Activated naive CD8-positive, alpha-beta T cell treated with anti-CD3 and anti-CD28 coated beads for 36 hours (primary cell): ENCODE measurements at places on chromosomes 6 and 20.

DNA sequence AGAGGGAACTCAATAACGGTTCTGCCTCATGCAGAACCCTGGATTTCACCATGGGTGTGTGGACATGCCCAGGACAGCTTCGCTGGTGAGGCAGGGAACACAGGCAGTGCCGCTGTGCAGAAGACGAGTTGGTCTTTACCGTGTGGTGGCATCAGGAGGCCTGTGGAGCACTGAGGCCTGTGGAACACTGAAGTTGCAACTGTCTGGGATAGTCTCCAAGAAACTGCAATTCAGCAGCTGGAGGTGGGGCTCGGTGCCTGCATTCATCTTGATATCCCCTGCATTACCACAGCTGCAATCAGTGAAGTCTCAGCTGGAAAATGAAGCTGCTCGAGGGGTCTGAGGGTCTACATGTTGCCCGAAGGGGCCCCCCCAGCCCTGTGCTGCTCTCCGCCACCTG lies 202.4 kb upstream of the CDH4 start:
- H3K4me1 ChIP-seq = no peaks in the 10 kb centered on the region
- H3K36me3 ChIP-seq = no peaks in the 10 kb centered on the region
- H3K27me3 ChIP-seq = no peaks in the 10 kb centered on the region
- H3K4me3 ChIP-seq = no peak overlapping the region

DNA sequence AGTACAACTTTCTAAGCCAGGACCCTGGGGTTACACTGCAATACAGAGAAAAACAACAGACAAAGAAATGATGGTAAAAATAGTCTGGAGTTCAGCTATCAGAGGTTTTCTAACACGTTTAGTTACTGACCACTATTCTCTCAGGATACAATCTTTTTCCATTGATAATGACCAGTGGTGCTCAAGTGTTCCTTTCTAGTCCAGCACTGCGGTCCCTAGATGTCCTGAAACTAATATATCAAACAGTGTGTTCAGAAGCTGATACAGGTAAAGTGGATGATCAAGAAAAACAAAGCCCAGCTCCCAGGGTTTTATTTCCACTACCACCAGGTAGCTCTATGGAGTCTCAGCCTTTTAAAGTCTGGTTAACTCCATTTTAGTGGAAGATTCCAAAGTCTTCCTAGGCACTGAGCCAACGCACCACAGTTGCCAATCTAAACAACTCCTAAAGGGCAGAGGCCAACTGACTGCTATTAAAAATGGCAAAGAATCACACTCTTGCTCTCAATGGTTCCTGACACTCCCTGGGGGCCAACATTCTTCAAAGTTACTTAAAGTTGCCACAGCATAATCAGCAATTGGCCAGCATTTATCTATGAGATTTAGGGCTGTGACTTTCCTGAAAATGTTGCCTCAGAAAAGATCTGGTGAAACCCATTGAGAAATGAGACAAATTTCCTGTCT lies 38.2 kb downstream of the DZANK1 start:
- DNase-seq = no peak
- no peaks in the 10 kb centered on the region for H3K36me3 ChIP-seq
- H3K27ac ChIP-seq = no peak overlapping the region
- H3K27me3 ChIP-seq = no peaks in the 10 kb centered on the region
- H3K4me1 ChIP-seq = no peaks in the 10 kb centered on the region
- no peak overlapping the region for H3K4me3 ChIP-seq

GRCh38 chr20:23334111-23334510 lies 16.5 kb upstream of the NXT1 start:
- no peak for DNase-seq
- H3K4me1 ChIP-seq = peaks cover 3% of the 10 kb centered on the region
- peaks cover 9% of the 10 kb centered on the region for H3K36me3 ChIP-seq
- no peak overlapping the region for H3K4me3 ChIP-seq
- H3K27me3 ChIP-seq = no peaks in the 10 kb centered on the region
- H3K27ac ChIP-seq = no peak overlapping the region

GRCh38 chr6:169162752-169163407 lies 90.8 kb downstream of the THBS2 start:
- H3K4me3 ChIP-seq = no peak overlapping the region
- DNase-seq = no peak
- H3K27me3 ChIP-seq = peaks cover 8% of the 10 kb centered on the region
- no peak overlapping the region for H3K27ac ChIP-seq
- peaks cover 3% of the 10 kb centered on the region for H3K4me1 ChIP-seq

- peaks cover 28% of the 10 kb centered on the region for H3K36me3 ChIP-seq
- peak; percentile 62 for DNase-seq
- H3K4me3 ChIP-seq = peak overlapping the region; percentile 46
- peaks cover 34% of the 10 kb centered on the region for H3K4me1 ChIP-seq
Observed at GRCh38 chr20:44911264-44911921, 1.5 kb downstream of the PABPC1L start.

- no peaks in the 10 kb centered on the region for H3K27me3 ChIP-seq
- DNase-seq = no peak
- no peaks in the 10 kb centered on the region for H3K36me3 ChIP-seq
- H3K27ac ChIP-seq = no peak overlapping the region
- H3K4me1 ChIP-seq = no peaks in the 10 kb centered on the region
Observed at GRCh38 chr6:79599725-79600259, 31.3 kb upstream of the SH3BGRL2 start.

DNA sequence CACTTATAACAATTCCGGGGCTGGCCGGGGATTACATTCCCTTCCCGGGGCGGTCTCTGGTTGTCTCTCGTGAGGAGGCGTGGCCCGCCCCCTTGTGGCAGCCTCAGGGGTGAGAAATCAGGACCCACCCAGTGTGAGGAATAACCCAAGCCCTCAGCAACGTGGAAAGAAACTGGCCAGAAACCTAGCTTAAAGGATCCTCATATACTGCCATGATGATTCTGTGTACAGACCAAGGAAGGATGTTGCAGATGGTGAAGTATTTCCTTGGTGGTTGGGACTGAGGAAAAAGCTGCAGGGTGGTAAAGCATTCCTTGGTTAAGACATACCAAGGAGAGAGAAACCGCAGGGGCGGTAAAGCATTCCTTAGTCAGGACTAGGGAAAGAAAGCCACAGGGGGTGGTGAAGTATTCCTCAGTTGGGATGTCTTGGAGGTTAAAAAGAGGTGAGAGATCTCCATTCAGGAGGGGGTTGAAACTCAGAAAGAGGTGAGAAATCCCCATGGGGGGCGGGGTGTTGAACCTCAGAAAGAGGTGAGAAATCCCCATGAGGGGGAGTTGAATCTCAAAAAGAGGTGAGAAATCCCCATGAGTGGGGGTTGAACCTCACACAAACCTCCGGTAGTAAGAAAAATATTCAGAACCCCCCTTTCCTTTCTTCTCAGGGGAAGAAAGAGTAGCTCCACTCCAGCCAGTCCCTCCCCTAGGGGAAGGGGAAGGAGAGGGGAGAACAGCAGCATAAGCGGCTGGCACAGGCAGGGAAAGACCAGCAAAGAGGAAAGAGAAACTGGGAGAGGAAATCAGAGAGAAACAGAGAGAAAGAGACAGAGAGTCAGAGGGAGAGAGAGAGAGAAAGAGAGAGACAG lies 238.1 kb downstream of the RNGTT start:
- H3K4me3 ChIP-seq = no peak overlapping the region
- H3K36me3 ChIP-seq = peaks cover 34% of the 10 kb centered on the region
- no peaks in the 10 kb centered on the region for H3K27me3 ChIP-seq
- H3K27ac ChIP-seq = peak overlapping the region; percentile 82
- DNase-seq = peak; percentile 15

GRCh38 chr6:37524025-37524969 lies 24.6 kb upstream of the CCDC167 start:
- H3K4me1 ChIP-seq = peaks cover 22% of the 10 kb centered on the region
- no peak overlapping the region for H3K4me3 ChIP-seq
- H3K36me3 ChIP-seq = peaks cover 4% of the 10 kb centered on the region
- no peak for DNase-seq
- H3K27ac ChIP-seq = no peak overlapping the region

DNA sequence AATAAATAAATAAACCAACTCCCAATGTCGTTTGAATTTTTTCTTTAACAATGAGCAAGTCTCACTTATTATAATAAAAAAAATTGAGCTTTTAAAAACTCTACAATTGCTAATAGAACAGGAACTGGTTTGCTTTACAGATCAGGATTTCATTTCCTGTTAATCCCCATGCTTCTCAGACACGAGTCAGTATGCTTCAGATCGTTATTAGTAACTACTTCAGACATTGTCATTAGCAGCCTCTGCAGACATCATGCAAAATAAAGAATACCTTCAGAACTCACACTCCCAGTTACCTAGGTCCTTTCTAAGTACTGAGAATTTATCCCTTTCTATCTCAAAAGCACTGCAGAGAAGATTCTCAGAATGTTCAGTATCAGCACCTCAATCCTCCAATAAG lies 10.0 kb upstream of the FAM210B start:
- no peak for DNase-seq
- peaks cover 46% of the 10 kb centered on the region for H3K27me3 ChIP-seq
- H3K36me3 ChIP-seq = no peaks in the 10 kb centered on the region

DNA sequence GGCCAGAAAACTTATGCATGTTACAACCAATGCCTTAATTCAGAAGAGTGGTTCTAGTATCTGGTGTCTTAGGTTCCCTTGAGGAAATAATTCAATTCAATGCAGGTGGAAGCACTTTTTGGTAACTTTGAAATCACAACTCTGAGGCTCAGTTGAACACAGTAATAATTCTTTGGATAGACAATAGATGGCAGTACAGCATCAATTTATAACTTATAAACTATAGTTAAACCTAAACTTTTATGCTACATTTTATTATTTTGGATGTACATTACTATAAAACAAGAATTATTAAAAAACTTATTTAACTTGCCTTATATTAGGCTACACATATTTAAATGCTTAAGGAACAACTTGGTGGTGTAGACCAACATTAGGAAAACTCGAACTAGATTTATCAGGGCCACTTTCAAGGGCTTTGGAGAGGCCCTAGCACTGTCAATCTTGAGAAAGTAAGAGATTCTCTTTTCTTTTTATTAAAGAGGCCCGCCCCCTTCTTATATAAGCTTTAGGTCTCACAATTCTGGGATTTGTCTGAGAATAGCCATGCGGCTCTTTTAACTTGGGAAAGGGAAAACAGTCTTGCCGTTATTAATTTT lies 85.9 kb downstream of the CRYBG1 start:
- H3K27me3 ChIP-seq = peaks cover 10% of the 10 kb centered on the region
- no peak overlapping the region for H3K27ac ChIP-seq
- H3K36me3 ChIP-seq = no peaks in the 10 kb centered on the region
- DNase-seq = no peak
- no peak overlapping the region for H3K4me3 ChIP-seq

DNA sequence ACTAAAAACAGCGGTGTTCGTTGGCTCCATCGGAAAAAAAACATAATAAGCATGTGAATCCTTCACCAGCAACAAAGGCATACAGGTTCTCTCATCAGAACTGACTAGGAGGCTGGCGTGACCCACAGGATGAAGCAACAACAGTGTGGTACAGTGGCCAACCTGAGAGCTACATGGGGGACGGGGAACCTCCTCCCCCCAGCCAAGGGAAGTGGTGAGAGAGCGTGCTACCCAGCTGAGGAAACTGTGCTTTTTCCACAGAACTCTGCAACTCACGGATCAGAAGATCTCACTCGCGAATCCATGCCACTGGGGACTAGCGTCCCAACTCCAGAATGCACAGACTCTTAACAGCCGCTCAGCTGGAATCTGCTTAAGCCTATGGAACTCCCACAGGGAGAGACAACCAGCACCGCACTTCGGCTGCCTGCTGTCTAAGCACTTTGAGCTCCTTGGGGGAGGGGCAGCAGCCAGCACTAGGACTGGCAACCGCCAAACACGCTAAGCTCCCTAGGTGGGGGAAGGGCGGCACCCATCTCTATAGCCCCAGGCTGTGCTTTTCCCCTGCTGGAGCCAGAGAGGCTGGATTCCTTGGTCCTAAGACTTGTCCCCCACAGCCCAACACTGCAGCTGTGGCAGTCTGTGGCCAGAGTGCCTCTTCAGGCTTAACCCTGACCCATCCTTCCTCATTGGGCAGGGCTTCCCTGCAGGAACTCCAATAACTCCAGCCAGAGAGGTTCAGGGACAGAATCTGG lies 538.3 kb upstream of the BTBD3 start:
- no peak for DNase-seq
- H3K36me3 ChIP-seq = no peaks in the 10 kb centered on the region
- H3K27ac ChIP-seq = no peak overlapping the region
- no peaks in the 10 kb centered on the region for H3K27me3 ChIP-seq

DNA sequence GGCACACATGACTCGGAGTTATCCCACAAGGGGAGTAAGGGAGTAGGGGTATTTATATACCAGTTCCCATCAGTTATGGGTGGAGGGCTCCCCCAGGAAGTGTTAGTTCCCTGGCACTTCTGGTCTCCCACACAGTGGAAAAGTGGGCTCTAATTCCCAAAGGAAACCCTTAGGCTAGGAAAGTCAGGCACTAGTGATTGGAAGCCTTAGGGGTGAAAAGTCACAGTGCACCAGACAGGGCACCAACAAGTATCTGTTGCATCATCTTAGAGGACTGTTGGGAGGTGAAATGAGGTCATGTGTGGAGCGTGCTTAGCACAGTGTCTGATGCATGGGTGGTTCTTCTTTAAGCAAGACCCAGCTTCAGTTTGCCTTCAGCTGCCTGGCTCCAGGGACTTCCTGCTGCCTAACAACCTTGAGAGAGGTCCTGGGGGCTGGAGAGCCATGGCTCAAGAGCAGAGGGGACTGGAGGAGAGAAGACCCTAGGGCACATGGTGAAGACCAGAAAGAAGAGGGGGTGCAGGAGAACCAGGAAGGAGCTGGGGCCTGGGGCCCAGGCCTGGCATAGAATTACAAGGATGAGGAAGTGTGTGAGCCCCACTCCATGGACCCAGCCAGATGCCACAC lies 7.5 kb upstream of the FOXP4 start:
- no peaks in the 10 kb centered on the region for H3K36me3 ChIP-seq
- H3K4me3 ChIP-seq = no peak overlapping the region
- peaks cover 30% of the 10 kb centered on the region for H3K27me3 ChIP-seq
- DNase-seq = no peak
- H3K4me1 ChIP-seq = peaks cover 6% of the 10 kb centered on the region

DNA sequence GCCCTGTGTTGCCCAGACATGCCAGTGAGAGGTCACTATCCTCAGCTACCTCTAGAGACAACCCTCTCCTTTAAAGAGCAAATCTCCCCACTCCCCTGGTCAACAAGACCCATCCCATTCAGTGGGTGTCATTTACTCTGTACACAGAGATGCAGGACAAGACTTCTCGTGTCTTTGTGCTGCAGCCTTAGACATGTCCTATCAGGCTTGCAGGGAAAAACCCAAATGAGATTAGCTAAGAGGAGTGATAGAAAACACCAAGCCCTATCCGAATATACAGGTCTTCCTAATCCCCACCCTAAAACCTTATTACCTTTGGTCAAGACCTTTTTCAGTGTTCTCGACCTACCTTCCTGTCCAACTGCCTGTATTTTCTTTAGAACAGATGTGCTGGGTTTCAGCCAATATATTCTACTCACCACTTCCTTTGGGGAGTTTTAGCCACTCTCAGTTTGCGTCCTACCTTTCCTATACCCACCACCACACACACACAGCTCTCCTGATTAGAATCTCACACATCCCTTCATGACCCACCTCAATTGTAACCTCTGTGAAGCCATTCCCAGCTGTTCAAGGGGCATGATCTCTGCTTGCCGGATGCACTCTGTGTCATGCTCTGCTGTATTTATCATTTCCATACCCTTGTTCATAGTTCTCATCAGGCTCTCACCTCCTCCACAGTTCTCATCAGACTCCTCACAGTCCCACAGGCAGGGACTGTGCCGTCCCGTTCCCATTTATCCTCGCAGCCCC lies 39.7 kb downstream of the TRAM2 start:
- no peak overlapping the region for H3K27ac ChIP-seq
- H3K4me1 ChIP-seq = peaks cover 34% of the 10 kb centered on the region
- DNase-seq = no peak
- no peak overlapping the region for H3K4me3 ChIP-seq
- H3K27me3 ChIP-seq = no peaks in the 10 kb centered on the region
